ENCODE measurements at places on chromosomes 16 and 17.

- DNase-seq: no peak
Observed at GRCh38 chr17:15509095-15509494, 41.7 kb upstream of the CDRT4 start.

DNA sequence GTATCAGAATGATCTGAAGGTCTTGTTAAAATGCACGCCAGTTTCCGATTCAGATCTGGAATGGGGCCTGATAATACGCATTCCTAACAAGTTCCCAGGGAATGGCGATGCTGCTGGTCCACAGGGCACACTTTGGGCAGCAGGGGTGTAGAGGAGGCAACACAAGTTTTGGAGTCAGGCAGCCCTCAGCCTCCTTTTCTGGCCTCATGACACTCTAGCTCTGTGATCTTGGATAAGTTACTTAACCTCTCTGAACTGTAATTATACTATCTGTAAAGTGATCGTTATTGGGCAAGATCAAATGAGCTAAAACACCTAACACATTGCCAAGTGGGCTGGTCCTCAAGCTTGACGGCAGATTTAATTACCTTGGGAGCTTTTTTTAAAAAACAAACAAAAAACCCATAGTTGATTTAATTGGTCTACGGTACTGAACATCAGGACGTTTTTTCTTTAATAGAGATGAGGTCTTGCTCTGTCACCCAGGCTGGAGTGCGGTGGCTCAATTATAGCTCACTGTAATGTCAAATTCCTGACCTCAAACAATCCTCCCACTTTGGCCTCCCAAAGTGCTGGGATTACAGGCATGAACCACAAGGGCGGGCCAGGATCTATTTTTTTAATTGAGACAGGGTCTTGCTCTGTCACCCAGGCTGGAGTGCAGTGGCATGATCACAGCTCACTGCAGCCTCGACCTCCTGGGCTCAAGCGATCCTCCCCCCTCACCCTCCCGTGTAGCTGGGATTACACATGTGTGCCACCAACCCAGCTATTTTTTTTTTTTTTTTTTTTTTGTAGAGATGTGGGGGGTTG lies 10.0 kb upstream of the MRPS23 start:
- no peak for DNase-seq

GRCh38 chr17:49708515-49709183 lies 885 bp upstream of the SLC35B1 start:
- DNase-seq: peak; percentile 18

- no peak for DNase-seq
Observed at GRCh38 chr17:51608251-51608933, 348.0 kb downstream of the UTP18 start.

DNA sequence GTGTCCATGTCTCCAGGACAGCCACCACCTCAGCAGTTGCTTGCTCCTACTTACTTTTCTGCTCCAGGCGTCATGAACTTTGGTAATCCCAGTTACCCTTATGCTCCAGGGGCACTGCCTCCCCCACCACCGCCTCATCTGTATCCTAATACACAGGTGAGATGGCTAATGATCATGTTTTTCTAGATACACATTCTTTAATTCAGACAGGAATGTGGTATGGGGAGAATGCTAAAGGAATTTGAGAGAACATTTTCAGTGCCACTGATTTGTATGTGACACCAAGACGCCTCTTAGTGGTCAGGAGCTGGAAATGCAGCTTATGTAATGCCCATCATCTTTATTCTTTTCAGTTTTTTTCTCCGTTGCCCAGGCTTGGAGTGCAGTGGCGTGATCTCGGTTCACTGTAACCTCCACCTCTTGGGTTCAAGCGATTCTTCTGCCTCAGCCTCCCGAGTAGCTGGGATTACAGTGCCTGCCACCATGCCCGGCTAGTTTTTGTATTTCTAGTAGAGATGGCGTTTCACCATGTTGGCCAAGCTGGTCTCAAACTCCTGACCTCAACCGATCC lies 8.9 kb upstream of the RAPGEFL1 start:
- peak; percentile 72 for DNase-seq

- no peak for DNase-seq
Observed at GRCh38 chr17:73419051-73419450, 107.2 kb upstream of the CDC42EP4 start.

- DNase-seq: peak; percentile 66
Observed at GRCh38 chr17:37605813-37606505, 3.3 kb downstream of the SYNRG start.

DNA sequence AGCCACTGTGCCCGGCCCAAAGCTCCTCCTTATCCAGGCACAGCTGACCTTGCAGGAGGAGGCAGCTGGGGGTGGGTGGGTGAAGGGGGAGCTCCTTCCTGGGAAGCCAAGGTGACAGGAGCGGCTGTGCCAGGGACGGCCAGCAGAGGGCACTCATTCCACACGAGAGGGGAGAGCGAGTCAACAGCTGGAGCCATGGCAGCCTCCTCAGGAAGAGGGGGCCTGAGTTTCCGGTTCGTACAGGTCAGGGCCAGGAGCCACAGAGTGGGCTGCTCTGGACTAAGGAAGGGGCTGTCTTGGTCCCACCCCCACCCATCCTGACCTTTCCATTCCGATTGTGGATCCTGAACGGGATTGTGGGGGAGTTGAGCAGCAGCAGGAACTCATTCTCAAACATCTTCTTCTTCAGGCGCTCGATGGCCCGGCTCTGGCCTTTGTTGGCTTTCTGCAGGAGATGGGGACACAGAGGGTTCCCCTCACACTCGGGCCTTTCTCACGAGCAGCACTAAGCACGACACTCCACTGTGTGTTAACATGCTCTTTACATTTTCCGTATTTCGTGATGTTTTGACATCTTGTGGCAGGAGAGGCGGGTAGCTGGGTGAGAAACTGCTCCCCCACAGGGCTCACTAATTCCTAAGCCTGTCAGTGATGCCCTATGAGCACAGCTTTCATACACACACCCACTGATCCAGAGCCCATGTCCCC lies 61.6 kb downstream of the TIMM22 start:
- DNase-seq: peak; percentile 40

- DNase-seq: no peak
Observed at GRCh38 chr17:8798846-8799569, at the start of gene MFSD6L. Gene MFSD6L, minus strand, starts transcription at chr17:8799365. Its CDS starts 245 bp downstream, at chr17:8799120.

GRCh38 chr17:75250009-75250471 lies 11.4 kb downstream of the GGA3 start:
- peak; percentile 53 for DNase-seq

DNA sequence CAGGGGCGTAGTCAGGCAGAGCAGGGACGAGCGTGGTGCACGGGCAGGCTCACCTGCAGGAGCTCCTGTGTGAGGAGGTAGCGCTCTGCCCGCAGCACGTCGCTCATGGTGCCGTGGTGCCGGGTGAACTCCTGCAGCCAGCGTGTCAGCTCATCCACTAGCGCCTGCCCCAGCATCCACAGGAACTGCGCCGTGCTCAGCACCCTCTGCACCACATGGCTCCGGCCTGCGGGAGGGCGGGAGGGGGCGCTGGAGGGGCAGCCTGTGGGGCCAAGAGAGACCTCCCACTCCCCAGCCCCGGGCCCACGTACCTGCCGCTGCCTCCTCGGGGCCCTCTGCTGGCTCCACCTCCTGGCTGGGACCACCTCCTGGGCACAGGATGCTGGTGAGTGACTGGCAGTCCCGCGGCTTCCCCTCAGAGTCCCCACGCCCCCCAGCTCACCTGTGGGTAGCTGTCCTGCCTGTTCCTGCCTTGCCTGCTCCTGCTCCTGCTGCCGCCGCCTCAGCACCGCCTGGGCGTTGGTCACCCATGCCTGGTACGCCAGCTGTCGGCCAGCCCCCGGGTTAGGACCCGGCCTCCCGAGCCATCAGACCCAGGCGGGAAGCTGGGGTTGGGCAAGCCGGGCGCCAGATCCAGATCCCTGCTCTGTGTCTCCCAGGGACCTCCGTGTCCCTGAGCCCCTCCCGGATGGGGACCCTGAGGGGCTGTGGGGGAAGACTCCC lies 16.6 kb downstream of the CTU2 start:
- DNase-seq: no peak

GRCh38 chr16:66444049-66444481 lies 17.0 kb downstream of the BEAN1 start:
- no peak for DNase-seq

- DNase-seq: peak; percentile 35
Observed at GRCh38 chr17:74859459-74860228, at the start of gene GRIN2C. Gene GRIN2C, minus strand, starts transcription at chr17:74859885. Its CDS starts 4,793 bp downstream, at chr17:74855092.

DNA sequence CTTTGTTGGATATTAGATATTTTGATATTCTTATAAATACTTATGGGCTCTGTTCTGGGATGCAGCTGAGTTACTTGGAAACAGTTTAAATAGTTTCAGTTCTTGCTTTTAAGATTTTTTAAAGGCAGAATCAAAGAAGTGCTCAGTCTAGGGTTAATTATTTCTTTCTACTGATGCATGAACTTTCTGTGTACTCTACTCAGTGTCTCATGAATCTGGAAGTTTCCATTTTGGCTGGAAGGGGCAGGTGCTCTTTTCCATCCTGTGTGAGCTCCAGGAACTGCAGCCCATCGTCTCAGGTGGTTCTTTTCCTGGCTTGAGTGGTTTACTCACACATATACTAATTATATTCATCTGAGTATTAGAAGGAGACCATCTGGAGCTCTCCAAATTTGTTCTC lies 61.1 kb upstream of the CPHXL start:
- no peak for DNase-seq

DNA sequence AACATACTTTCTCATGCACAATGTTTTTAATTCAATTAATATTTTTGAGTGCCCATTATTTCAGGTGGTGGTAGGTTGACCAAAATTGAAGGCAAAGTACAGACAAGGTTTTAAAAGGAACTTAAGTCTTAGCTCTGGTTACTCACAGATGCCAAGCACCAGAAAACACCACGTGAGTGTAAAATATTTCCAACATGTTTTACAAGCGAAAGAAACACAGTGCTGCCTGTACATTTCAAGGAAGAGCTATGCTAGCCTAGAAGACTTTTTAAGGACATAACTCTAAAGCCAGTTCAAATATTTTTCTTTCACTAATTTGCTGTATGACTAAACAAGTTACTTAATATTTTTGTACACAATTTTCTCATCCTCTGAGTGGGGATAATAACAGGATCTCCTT lies 736.4 kb upstream of the GOT2 start:
- no peak for DNase-seq

DNA sequence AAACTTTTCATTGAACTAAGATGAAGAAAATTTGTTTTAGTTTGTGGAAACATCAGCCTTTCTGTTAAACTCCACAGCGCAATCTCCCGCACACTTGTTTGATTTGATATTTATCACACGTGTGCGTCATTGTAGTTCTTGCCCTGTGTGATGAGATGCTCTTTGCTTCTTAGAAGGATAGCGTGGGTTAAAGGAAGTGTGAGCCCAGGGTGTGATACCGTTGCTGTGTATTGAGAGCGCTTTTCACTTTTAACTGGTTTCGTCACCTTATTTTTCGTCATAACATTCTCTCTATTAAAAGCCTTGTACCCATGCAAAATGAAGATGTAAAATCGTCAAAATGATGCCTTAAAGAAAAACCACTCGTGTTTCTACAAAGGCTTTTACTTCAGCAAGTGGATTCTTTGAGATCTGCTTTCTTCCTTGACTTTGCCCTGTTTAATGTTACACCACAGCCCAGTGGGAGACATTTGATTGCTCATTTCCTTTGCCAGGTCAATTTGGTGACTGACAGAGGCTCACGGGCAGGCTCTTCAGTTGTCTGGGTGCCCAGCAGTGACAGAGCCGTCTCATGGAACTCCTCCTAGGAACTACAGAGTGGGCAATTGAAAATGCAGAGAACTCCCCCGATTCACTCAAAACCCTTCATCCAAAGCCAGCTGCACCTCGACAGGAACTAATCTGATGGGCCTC lies 61.1 kb downstream of the RPA1 start:
- DNase-seq: peak; percentile 30

DNA sequence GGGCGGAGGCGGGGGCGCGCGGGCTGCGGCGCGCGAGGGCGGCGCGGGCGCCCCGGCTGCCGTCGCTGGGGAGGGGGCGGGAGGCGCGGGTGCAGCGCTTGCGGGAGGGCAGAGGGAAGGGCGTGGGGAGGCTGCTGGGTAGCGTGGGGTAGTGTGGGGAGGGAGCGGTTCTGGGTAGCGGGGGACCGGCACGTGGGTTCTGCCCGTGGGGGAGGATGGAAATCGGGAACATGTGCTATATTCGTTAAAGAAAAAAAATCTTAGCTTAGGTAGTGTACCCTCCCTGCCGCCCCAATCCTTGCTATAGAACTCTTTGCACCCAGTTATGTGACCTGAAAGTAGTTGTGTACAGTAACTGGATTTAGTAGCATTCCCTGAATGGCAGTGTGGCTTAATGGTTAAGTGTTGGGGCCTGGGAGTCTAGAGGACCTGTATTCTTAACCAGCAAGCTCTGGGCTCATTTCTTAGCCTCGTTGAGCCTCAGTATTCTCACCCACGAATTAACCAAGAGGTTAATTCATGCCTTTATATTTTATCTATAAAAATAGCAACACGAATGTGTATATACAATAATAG lies 646 bp downstream of the RABEP1 start:
- no peak for DNase-seq

DNA sequence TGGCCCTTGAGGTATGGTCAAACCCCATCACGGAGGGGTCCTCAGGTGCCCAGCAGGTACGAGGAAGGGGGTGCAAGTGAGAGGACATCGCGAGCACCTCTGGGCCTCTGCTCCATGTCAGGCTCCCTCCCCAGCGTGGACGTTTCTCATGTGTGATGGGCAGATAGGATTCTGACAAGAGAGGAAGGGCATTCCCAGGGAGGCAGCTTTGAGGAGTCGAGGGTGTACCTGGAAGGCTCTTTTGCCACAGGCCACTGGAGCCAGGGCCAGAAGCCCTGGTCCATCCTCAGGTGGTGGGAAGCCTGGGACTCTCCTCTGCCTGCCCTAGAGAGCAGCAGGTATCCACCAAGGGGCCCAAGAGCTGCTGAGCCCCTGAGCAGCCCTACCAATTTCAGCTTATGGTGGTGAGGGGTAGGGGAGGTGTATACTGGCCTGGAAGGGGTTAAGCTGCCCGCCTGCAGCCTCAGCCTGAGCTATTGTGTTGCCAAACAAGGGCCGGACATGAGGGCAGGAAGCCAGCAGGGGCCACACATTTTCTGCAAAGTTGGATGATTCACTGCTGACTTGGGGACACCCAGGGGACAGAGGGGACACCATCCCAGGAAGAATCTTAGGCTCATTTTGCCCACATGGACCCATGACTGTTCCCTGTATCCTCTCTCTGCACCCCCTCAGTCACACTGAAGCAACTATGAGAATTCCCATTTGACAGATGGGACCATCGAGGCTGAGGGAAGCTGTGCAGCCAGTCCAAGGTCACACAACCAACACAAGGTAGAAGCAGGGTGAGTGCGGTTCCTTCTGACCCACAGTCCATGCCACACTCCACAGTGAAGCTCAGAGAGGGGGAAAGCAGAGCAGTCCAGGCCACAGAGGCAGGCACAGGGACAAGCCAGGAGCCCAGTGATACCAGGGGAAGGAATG lies 1.7 kb downstream of the CDH5 start:
- no peak for DNase-seq

- no peak for DNase-seq
Observed at GRCh38 chr17:48632579-48633265, 6.6 kb upstream of the HOXB9 start.

Data from CD4-positive, alpha-beta T cell treated with Interleukin-1 beta for 1 hour (primary cell).